ENCODE measurements at places on chromosomes 12 and 14.

DNA sequence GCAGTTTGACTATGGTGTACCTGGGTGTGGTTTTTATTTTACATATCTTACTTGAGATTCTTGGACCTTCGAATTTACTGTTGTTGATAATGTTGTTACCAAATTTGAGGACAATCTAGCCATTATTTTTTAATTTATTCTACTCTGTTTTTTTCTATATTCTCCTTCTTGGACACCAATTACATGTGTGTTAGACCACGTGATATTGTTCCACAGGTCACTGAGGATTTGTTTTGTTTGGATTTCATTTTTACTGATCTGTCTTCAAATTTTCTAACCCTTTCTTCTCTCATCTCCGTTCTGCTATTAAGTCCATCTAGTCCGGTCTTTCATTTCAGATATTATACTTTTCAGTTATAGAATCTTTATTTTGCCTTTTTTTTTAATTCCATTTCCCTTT, 204.9 kb upstream of the BCL2L14 start:
- no peak for DNase-seq

DNA sequence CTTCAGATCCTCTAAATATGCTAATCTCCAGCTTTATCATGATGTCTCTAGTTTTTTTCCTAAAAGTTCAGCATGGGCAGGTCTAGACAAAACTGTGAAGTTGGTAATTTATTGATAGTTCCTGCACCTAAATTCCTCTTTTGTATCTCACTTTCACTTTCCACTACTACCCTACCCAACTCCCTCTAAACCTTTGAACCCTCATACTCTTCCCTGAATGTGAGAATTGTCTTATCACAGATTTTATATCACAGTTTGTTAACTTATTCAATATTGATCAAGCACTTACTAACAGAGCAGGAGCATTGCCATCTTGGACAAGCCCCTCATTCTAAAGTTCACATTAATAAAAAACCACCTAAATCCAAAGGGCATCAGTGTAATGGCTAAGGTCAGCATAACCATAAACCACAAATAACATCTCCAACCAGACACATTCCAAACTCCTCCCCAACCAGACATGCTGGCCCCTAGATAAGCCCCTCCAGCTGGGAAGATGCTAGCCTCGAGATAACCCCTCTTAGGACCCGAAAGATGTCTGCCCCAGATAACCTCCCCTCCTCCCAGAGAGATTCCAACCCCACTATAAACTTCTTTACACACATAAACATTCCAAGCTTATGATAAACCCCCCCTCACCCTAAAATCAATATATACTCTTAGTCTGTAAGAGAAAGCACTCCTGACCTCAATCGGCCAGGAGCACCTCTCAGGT, 78.7 kb downstream of the FSCB start:
- DNase-seq: no peak

DNA sequence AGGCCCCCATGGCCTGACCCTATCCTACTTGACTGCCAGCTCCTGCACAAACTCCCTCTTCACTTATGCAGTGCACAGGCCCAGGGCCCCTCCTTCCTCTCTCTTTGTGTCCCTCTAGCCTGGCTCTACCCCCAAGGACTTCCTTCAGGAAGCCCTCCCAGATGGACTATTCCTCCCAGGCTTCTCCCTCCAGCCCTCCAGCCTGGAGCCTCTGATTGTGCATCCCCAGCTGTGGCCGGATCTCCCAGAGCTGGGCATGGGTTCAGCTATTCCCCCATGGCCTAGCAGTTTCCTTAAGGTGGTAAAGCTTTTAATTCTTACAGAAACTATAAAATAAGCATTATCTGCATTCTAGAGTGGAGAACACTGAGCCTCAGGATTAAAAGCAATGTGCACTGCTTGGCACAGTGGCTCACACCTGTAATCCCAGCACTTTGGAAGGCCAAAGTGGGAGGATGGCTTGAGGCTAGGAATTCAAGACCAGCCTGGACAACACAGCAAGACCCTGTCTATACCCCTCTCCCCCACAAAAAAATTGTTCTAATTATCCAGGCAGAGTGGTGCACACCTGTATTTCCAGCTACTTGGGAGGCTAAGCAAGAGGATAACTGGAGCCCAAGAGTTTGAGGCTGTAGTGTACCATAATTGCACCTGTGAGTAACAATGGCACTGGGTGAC, 16.8 kb upstream of the KRT8 start:
- no peak for DNase-seq

DNA sequence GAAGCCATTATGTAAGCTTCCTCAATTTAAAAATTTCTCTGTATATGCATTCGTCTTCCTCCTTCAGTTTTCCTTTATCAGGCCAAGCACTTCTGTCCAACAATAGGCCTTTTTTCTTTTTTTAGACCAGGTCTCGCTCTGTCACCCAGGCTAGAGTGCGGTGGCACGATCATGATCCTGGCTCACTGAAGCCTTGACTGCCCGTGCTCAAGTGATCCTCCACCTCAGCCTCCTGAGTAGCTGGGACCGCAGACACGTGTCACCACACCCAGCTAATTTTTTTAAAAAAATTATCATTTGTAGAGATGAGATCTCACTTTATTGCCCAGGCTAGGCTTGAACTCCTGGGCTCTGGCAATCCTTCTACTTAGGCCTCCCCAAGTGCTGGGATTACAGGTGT, 25.8 kb downstream of the TAOK3 start:
- DNase-seq: no peak

DNA sequence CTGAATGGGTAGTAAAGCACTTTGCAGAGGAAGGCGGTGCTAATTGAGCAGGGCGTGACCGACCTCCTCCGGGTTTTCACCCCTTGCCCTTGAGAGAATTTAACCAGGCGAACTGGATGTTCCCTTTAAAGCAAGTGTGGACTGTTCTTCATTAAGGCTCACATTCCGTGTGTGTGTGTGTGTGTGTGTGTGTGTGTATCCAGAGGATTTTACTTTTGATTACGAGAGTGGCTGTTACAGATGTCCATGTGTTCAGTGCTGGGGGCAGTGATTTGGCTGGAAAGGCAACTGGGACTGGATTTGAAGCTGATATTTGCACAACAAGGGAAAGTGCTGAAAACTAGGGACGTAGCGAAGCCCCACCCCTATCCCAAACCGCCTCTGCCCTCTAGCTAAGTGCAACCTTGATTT, 2.2 kb downstream of the TMEM132C start:
- no peak for DNase-seq

GRCh38 chr12:20822925-20823324, 12.4 kb downstream of the SLCO1B3 start:
- no peak for DNase-seq

DNA sequence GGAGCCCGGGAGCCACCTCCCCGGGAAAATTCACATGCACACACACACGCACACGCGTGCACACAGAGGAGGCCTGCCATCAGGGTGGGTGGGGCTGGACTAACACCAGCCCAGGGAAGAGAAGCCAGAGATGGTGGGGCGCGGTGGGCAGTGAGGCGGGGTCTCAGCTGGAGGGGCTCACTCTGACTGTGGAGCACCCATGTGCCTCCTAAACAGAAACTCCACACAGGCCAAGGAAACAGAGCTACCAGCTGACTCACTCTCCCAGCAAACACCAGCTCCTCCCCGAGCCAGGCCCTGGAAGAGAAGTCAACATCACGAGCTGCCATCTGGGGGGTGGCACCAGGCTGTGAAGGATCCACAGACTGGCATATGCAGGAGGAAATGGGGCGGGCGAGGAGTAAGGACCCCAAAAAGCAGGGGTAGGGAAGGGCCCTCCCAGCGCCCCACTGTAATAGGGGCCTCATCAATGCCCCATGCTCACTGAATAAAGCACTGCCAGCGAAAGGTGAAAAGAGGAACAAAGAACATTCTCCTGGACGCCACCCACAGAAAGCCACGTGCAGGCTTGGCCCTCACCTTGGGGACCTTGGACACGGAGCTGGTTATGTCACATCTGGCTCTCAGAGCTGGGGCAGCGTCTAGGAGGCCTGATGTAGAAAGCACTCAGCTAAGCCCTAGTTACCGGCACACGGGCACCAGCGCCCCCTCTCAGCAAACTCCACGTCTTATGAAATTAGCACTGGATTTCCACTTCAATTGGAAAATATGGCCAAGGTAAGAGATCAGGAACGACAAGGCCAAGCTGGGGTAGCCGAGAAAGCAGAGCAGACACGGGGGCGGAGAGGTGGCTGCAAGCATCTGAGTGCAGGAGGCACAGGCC, 8.4 kb upstream of the INF2 start:
- DNase-seq: no peak
